Stimulated activated CD8-positive, alpha-beta memory T cell treated with anti-CD3 and anti-CD28 coated beads, Interleukin-12 subunit alpha, Interleukin-12 subunit beta, amount 100 ng/mL, for 1 hour (primary cell): ENCODE measurements at places on chromosomes 12 and 14.

- no peak for DNase-seq
Observed at GRCh38 chr12:22653791-22654190, 28.8 kb downstream of the ETNK1 start.

- no peak for DNase-seq
Observed at GRCh38 chr12:88577537-88577936, 2.7 kb downstream of the KITLG start.

DNA sequence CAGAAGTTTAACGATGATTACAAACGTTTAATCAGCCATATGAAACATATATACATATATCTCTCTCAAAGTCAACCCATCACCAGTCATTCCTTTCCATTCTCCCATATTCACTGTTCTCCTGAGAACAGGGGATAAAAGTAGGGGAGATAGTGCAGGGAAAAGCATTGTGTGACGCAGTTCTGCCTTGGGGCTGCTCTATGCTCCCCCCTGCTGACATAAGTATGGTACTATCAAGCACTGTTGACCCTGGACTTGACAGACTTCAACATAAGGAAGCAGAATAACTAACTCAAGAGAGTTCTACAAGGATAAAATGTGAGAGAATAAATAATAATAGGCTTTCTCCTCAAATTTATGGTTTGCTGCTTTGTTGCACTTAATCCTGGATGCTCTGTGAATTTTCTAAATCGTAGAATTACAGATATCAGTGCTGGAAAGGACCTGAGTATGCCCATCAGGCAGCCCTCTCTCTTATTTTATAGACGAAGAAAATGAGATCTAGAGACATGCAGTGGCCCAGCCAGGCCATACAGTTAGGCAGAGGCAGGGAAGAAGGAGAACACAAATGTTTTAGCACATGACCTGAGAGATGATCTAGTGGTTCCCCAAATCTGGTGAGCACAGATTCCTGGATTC, 87.2 kb downstream of the SCN8A start:
- no peak for DNase-seq

DNA sequence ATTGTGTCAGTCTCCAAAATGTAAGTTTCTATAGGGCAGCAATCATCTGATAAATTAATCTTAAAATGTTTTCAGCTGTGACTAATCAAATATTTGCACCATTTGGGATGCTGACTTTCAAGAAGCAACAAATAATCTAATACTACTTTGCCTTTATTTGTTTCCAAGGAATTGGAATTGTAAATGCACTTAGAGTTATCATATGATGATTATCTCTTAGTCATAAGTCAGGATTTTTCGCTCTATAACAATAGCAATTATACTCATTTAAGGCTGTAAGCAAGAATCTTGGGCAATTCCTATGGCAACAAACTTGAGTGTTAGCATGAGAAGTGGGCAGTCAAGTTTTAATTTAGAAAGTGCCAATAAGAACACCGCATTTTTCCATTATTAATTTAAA, 13.0 kb upstream of the BAZ1A start:
- DNase-seq = no peak

DNA sequence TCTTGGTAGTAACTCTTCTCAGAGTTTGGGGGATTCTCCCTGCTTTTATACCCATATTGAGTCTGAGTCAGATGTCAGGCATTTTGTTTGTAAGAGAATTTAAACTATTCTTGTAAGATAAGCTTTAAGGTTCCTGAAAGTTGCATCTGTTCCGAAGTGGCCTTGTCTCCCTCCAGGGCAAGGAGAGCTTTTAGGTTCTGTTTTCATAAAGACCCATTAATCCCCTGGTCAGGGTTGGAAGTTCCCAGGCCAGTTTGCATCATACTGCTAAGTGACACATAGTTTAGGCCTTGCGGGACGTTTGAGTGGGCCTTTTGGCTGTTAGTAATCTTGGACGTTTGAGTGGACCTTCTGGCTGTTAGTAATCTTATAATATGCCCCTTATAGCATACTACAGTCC, 396.7 kb downstream of the NPAS3 start:
- DNase-seq = no peak

- no peak for DNase-seq
Observed at GRCh38 chr12:2854669-2855453, 2.0 kb downstream of the TEX52 start.

- no peak for DNase-seq
Observed at GRCh38 chr12:68327896-68328295, 4.3 kb downstream of the MDM1 start.

DNA sequence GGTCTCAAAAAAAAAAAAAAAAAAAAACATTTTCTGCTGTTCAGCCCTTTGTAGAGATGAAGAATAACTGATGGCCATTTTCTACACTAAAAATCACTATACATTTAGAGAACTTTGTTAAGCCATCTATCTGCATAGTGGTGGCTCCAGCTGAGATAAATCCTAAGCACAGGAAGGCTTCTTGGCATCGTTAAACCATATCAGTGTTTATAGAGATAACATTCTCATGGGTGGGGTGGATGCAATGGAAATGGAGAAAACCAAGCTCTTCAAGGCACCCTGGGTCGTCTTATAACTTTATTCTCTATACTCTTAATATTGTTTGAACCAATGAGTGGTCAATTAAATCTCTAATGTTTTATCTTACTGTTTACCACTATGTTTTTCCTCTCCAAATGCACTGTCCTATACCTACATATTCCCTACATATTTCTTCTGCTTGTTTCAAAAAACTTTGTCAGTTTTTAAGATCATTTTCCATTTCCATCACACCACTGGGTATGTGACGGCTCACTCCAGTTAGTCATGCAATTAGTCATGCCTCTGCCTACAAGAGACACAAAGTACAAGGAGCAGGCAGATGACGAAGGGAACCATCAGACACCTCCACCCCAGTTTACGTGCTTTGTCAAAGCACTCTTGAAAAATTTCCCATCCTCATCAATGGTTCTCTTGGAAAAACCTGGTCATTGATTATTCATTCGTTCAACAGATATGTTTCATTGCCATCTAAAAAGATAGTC, 119.3 kb upstream of the OVCH1 start:
- DNase-seq = no peak

- DNase-seq = no peak
Observed at GRCh38 chr14:77099425-77100167, 1.5 kb downstream of the CIPC start.

DNA sequence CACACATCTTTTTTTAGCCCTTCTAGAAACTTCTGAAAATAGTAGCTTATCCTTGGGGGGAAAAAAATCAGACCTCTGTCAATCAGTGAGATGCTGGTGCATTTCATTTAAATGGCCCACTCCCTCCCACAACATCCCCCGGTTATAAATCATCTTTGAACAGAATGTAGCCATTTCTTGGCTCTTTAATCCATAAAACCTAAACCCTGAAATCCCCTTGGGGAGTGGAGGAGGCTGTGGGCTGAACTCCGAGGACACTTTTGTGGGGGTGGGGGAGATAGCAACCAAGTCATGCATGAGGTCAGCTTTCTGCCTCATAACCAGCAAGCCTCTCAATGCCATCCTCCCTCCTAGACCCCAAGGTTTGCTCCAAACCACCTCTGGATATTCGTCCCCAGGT, 21.0 kb downstream of the HRK start:
- no peak for DNase-seq

DNA sequence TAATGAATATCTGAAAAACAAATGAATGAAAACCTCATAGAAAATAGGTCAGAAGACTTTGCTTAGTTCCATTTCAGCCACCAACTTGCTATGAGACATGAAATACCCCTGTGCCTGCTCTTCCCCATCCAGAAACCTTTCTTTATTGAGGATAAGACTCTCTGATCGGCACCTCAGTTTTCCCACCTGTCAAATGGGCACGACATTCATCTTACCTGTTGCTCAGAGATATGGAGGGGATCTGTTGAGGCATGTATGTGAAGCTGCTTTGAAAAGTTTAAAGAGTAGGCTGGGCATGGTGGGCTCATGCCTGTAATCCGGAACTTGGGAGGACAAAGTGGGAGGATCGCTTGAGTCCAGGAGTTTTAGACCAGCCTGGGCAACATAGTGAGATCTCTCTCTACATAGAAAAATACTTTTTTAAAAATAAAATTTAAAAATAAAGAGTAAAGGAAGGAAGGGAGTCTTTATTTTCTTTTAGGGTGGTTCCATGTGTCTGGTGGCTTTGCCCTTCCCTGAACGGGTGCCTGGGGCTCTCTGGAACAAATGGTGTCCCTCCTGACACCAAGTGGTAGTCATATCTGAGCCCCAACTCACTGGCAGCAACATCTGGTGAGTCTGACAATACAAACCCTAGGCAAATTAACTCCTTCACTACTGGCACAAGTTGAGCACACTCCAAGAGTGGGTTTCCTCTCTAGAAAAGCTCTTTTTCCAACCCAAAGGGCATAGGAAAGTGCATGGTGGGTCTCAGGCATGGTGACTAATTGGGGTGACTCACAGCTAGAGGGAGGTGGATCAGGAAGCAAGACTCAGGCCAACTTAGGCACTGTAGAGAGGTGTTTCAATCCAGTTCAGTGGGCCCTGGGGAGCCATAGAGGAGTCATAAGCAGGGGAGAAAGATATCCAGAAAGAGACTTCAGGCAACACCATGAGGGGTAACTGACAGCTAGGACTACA, 42.1 kb downstream of the MAP1LC3B2 start:
- no peak for DNase-seq

DNA sequence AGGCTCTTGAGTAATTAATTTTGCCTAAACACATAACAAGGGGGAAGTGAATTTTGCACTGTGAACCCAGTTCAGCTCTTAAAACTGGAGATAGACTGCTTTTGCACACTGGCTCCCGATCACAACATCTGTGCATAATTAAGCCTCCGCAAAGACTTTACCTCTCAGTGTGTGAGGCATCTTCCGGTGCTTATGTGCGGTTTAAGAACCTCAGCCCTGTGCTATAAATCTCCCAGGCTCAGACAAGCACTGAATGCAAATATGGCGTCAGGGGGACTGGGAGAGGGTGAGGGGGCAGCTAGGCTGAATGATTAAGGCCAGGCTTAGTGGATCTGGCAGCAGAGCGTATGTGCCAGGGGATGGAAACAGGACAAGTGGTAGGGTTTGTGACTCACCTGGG, 103.3 kb downstream of the ADCK1 start:
- no peak for DNase-seq

DNA sequence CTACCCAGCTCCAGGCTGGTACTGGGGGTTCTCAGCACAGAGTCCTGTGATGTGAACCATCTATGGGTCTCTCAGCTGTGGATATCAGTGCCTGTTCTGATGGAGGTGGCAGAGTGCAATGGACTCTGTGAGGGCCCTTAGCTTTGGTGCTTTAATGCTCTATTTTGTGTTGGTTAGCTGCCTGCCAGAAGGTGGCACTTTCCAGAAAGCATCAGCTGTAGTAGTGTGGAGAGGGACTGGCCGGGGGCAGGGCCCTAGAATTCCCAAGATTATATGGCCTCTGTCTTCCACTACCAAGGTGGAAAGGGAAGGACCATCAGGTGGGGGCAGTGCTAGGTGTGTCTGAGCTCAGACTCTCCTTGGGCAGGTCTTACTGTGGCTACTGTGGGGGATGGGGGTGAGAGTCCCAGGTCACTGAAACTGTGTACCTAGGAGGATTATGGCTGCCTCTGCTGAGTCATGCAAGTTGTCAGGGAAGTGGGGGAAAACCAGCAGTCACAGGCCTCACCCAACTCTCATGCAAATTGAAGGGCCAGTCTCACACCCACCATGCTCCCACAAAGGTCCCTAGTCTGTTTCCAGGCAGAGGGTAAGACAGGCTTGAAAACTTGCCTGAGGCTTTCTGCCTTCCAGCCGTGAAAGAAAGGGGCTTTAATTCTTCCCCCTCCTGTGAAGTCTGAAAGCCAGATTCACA, 878.1 kb downstream of the C12orf50 start:
- no peak for DNase-seq
